CD4-positive, alpha-beta T cell (primary cell): ENCODE measurements at places on chromosomes 5 and 9.

- no peak overlapping the region for H3K27ac ChIP-seq
- H3K4me3 ChIP-seq: no peak overlapping the region
- H3K4me1 ChIP-seq: no peaks in the 10 kb centered on the region
- no peak for DNase-seq
- H3K36me3 ChIP-seq: no peaks in the 10 kb centered on the region
These were observed 179.5 kb upstream of the TARS1 start for GRCh38 chr5:33261305-33261704.

DNA sequence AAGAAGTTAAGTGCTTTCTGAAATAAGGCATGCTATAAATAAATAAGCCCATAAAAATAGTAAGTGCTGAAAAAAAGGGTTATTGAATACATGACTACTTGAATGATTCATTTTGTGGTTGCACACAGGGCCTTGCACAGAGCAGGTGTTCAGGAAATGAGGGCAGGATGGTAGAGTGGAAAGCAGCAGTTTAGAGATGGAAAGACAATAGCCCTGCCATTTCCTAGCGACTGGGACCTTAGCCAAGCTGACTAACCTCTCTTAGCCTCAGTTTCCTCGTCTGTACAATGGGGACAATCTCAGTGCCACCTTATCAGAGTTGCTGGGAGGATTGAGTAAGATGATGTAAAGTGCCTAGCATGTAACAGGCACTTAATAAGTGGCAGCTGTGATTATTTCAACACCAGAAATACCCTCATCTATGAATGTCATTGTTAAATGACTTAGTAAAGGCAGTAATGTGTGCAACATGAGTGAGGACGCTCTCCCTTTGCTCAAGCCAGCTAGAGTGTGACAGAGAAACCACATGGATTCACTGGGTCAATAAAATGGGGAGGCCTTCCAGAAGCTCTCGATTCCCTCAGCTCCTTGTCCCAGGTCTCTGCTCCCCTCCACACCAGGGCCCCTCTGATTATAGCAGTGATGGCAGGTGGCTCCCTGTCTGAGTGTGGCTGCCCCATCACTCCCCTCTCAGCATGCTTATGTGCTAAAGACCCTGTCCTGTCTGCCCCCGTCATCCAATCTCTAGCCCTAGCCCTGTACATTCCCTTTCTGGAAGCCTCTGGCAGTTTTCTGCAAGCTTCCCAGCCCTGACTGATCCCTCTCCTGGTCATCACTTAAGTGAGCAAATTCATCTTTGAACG is 16.0 kb upstream of the PHF19 start:
- H3K4me3 ChIP-seq: no peak overlapping the region
- H3K36me3 ChIP-seq: no peaks in the 10 kb centered on the region
- peaks cover 96% of the 10 kb centered on the region for H3K4me1 ChIP-seq
- peak; percentile 77 for DNase-seq

GRCh38 chr5:122219436-122220166 is 90.3 kb downstream of the ZNF474 start:
- no peaks in the 10 kb centered on the region for H3K27me3 ChIP-seq
- no peak overlapping the region for H3K4me3 ChIP-seq
- H3K4me1 ChIP-seq: no peaks in the 10 kb centered on the region
- no peaks in the 10 kb centered on the region for H3K36me3 ChIP-seq
- no peak overlapping the region for H3K27ac ChIP-seq
- no peak for DNase-seq

DNA sequence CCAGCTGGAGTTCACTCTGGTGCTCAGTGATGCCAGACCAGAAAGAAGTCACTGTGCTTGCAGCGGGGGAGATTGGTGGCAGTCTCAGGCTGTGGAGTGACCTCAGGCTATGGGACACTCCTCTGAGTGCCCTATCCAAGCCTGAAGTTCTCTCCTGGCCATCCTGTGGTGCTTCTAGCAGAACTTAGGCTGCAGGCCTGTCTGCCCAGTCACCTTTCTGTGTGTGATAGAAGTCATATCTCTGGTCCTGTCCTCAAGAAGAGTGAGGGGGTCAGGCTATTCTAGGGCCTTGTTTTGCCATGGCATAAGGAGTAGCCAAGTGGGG is 9.3 kb downstream of the PDLIM4 start:
- no peaks in the 10 kb centered on the region for H3K27me3 ChIP-seq
- H3K27ac ChIP-seq: no peak overlapping the region
- DNase-seq: no peak
- peaks cover 7% of the 10 kb centered on the region for H3K4me1 ChIP-seq
- no peak overlapping the region for H3K4me3 ChIP-seq
- H3K36me3 ChIP-seq: no peaks in the 10 kb centered on the region

GRCh38 chr5:54313311-54314270 is 3.2 kb upstream of the ARL15 start:
- peaks cover 11% of the 10 kb centered on the region for H3K4me1 ChIP-seq
- H3K4me3 ChIP-seq: no peak overlapping the region
- H3K27me3 ChIP-seq: peaks cover 3% of the 10 kb centered on the region
- H3K27ac ChIP-seq: no peak overlapping the region
- no peak for DNase-seq

DNA sequence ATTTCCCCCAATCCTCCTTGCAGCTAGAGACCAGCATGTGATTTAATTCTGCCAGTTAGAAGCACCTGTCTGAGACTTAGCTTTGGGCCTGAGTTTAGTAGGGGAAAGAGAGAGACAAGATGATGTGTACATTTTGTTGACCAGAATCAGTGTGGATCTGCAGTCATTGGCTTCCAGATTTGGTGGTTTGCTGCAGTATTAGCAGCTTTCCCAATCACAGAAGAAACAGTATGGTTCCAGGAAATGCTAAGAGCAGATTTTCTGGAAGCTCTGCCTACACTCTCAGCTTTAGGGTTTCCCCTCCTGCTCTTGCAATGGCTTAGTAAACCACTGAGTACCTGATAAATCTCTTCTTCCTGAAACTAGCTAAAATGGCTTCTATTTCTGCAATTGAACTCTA is 48.8 kb upstream of the FREM1 start:
- H3K36me3 ChIP-seq: no peaks in the 10 kb centered on the region
- no peak overlapping the region for H3K4me3 ChIP-seq
- peaks cover 6% of the 10 kb centered on the region for H3K4me1 ChIP-seq
- no peaks in the 10 kb centered on the region for H3K27me3 ChIP-seq

DNA sequence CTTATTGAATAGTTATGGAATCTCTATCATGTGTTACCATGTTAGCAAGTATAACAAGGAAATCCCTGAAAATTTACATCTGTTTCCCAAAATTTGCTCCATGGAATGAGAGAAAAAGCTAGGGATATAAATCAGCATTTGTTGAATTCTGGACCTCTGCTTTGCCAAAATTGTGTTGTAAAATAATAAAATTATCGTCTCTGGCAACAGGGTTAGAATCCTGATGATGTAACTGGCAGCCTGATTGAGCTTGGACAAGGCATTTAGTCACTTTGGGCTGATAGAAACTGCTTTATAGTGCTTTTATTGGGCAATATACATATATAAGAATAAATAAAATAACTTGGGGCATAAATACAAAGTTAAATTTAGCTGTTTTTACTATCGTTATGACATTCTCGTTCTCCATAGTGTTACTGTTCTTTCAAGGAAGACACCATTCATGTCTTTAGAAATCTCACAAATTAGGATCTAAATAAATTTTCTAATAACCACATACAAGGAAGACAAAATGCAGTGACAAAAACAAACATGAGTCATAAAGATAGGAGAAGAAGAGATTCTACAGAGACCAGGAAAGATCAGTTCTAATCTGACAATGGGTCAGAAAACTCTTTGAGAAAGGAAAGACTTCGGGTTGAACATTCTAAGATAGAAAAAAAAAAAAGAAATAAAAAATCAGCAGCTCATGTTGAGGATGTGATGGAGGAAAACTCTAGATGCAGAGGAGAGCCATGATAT is 145.0 kb upstream of the CDH10 start:
- H3K4me1 ChIP-seq: no peaks in the 10 kb centered on the region
- no peak overlapping the region for H3K4me3 ChIP-seq
- H3K27ac ChIP-seq: no peak overlapping the region
- DNase-seq: no peak

GRCh38 chr9:136305804-136306203 is 1.9 kb upstream of the CCDC187 start:
- H3K36me3 ChIP-seq: no peaks in the 10 kb centered on the region
- no peak overlapping the region for H3K27ac ChIP-seq
- no peak overlapping the region for H3K4me3 ChIP-seq
- H3K27me3 ChIP-seq: peaks cover 13% of the 10 kb centered on the region
- peaks cover 7% of the 10 kb centered on the region for H3K4me1 ChIP-seq
- DNase-seq: no peak

DNA sequence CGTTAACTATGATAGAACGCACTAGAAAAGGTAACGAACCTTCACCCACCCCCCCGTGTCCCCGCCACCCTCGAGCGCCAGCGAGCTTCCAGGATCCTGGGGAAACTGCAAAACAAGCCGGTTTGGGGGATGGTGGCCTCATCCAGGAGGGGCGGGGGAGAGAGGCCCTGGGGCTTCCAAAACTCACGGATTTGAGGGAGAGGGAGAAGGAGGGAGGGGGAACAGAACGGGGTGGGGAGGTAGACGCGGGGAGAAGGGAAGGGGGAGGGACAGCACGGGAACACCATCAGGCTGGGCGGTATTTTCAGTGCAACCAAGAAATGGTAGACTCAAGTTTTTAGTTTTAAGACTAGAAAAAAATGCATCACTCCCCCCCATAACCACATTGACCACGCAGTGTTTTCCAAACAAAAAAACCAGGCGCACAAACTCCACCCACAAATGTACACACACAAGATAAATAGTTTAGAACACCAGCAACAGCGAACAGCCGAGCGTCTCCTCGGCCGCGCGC is 1.4 kb downstream of the NRARP start:
- no peak overlapping the region for H3K4me3 ChIP-seq
- DNase-seq: no peak
- peaks cover 39% of the 10 kb centered on the region for H3K4me1 ChIP-seq
- H3K36me3 ChIP-seq: no peaks in the 10 kb centered on the region

- no peak overlapping the region for H3K27ac ChIP-seq
- no peak for DNase-seq
- no peaks in the 10 kb centered on the region for H3K4me1 ChIP-seq
- H3K4me3 ChIP-seq: no peak overlapping the region
- no peaks in the 10 kb centered on the region for H3K27me3 ChIP-seq
These were observed 25.8 kb upstream of the F2R start for GRCh38 chr5:76690037-76690679.

- H3K4me3 ChIP-seq: no peak overlapping the region
- peaks cover 3% of the 10 kb centered on the region for H3K36me3 ChIP-seq
- DNase-seq: peak; percentile 15
These were observed 98.6 kb downstream of the FBXW11 start for GRCh38 chr5:171907725-171908343.

GRCh38 chr9:89984214-89984613 is 379.4 kb downstream of the GADD45G start:
- no peaks in the 10 kb centered on the region for H3K4me1 ChIP-seq
- no peak overlapping the region for H3K27ac ChIP-seq
- no peak overlapping the region for H3K4me3 ChIP-seq
- no peaks in the 10 kb centered on the region for H3K36me3 ChIP-seq
- no peaks in the 10 kb centered on the region for H3K27me3 ChIP-seq

DNA sequence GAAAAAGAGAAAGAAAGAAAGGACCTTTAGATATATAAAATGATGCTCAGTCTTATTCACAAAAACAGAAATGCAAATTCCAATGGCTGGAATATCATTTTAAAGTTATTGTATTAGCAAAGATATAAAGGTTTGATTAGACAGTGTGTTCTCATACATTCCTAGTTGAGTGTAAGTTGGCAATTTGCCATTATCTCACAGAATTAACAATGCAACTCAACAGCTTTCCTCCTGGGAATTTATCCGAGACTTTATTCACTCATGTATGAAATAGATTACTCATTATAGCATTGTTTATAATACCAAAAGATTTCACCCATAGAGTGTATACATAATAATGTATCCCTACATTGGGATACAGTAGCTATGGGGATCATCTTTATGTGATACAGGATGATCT is 27.1 kb upstream of the MLLT3 start:
- H3K27me3 ChIP-seq: no peaks in the 10 kb centered on the region
- no peaks in the 10 kb centered on the region for H3K36me3 ChIP-seq
- no peak overlapping the region for H3K4me3 ChIP-seq
- no peaks in the 10 kb centered on the region for H3K4me1 ChIP-seq
- DNase-seq: no peak
- no peak overlapping the region for H3K27ac ChIP-seq

DNA sequence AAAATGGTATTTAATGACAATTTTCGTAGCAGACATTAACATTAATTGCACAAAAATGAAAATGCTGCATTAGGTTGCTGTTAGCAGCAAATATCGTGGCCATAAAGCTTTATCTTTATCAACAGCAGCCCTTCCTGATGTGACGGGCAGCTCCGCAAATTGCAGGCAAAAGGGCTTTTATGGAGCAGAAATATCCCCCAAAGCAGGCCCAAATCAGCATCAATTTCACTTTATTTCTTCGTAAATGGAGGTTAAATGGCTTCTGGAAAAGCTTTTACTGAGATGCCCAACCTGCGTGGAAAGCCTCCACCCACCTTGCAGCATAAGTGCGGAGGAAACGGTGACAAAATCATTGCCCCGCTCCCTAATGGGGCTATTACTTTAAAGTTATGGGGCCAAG is 77.9 kb upstream of the BARHL1 start:
- no peak overlapping the region for H3K4me3 ChIP-seq
- peaks cover 5% of the 10 kb centered on the region for H3K27me3 ChIP-seq
- H3K36me3 ChIP-seq: no peaks in the 10 kb centered on the region
- no peak overlapping the region for H3K27ac ChIP-seq
- peaks cover 22% of the 10 kb centered on the region for H3K4me1 ChIP-seq

GRCh38 chr9:69476016-69476415 is 151.0 kb downstream of the ENTREP1 start:
- peaks cover 21% of the 10 kb centered on the region for H3K4me1 ChIP-seq
- no peaks in the 10 kb centered on the region for H3K27me3 ChIP-seq
- peak overlapping the region; percentile 27 for H3K27ac ChIP-seq
- no peak overlapping the region for H3K4me3 ChIP-seq
- H3K36me3 ChIP-seq: no peaks in the 10 kb centered on the region
- no peak for DNase-seq

DNA sequence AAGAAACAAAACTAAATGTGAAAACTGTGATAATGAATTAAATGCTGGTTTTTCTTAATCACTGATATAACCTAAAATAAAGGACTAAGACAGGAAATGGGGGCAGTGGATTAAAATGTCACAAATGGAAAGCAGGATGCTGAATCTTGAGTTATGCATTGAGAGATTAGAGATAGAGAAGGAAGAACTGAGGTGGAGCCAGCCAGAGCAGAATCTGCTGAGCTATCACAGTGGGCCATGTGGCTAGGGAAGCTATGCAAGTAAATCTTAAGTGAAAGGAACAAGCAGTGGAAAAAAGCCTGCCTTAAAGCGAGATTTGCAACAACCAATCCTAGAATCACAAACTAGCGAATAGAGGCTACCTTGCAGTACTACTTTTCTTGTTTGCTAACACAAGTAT is 188.5 kb upstream of the RASA1 start:
- no peak overlapping the region for H3K4me3 ChIP-seq
- no peak overlapping the region for H3K27ac ChIP-seq
- no peaks in the 10 kb centered on the region for H3K36me3 ChIP-seq
- no peak for DNase-seq
- H3K27me3 ChIP-seq: no peaks in the 10 kb centered on the region
- peaks cover 21% of the 10 kb centered on the region for H3K4me1 ChIP-seq
